ENCODE measurements at places on chromosomes 12 and 14. TPM values are rescaled to one million over a fixed set of nuclear protein-coding genes. Genes with fewer than 3 reads are reported as not detected.

Gene TPH2
- total RNA-seq: 0.55 TPM

Gene TGM1
- total RNA-seq: 5.2 TPM

Gene LBHD2
- total RNA-seq: not detected

GRCh38 chr12:100404769-100405407, 48.0 kb downstream of the SLC17A8 start:
- H3K27me3 ChIP-seq: no peaks in the 10 kb centered on the region
- H3K4me3 ChIP-seq: no peak overlapping the region
- no peaks in the 10 kb centered on the region for H3K36me3 ChIP-seq

DNA sequence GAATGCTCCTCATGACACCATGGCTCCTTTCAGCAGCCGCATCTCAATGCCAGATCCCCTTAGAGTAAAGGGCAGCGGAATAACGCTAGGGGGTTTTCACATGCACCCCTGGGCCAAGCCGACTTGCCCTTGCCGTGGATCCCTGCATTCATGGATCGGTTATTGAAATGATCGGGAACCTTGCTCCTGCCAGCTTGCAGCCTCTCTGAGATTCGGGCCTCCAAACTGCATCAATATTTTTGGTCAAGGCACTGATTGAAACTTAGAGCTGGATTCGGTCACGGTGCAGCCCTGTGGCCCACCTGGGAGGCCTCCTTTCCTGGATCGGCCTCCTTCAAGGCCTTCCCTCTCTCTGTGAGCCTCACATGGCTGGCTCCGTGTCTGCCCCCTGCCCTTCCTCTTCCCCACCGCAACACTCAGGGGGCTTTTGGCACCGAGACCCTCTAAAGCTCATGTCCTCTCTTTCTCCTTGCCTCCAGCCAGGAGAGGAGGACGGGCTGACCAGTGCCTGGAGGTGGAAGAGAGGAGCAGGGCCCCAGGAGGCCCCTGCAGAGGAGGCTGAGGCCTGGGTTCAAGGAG, 1.8 kb downstream of the PTPN6 start:
- H3K4me1 ChIP-seq: peaks cover 23% of the 10 kb centered on the region
- H3K27ac ChIP-seq: 0 out of 2 replicates have a peak overlapping the region, but pooled peaks have one; percentile 36
- H3K4me3 ChIP-seq: no peak overlapping the region
- no peak for DNase-seq

Measured in WTC11 (cell line).